ENCODE measurements at places on chromosomes 13 and 19. TPM values are rescaled to one million over a fixed set of nuclear protein-coding genes. Genes with fewer than 3 reads are reported as not detected.

Gene PCCA
- 38.9 TPM for total RNA-seq

Gene HS6ST3
- 0.12 TPM for total RNA-seq

Gene KIR3DL2
- not detected for total RNA-seq

Gene FCAR
- total RNA-seq, result not detected

Gene MISP
- total RNA-seq, result under 0.01 TPM

Gene RGL3
- 1.5 TPM for total RNA-seq

Gene ZNF296
- not detected for total RNA-seq

Gene SLC25A42
- 4.9 TPM for total RNA-seq

Gene C2CD4C
- not detected for total RNA-seq

Gene PLIN5
- not detected for total RNA-seq

Gene C13orf46
- total RNA-seq, result 0.12 TPM

Gene ANKLE1
- 0.38 TPM for total RNA-seq

Gene PCID2
- 40.7 TPM for total RNA-seq

Gene FOXA3
- not detected for total RNA-seq

Gene PLA2G4C
- 2.7 TPM for total RNA-seq

Gene ADAMTS10
- 20.1 TPM for total RNA-seq

Gene ZNF808
- 11.9 TPM for total RNA-seq

Gene FAAP24
- 1.5 TPM for total RNA-seq

Gene PLIN4
- total RNA-seq, result 0.59 TPM

Gene CCNA1
- total RNA-seq, result 26.2 TPM

Gene ZNF793
- total RNA-seq, result 2.2 TPM

Gene DIRAS1
- total RNA-seq, result 1.2 TPM

Gene SGCG
- total RNA-seq, result 0.53 TPM
